Posterior cingulate gyrus (tissue), 11 donors: ENCODE measurements at places on chromosomes 5 and 9.

DNA sequence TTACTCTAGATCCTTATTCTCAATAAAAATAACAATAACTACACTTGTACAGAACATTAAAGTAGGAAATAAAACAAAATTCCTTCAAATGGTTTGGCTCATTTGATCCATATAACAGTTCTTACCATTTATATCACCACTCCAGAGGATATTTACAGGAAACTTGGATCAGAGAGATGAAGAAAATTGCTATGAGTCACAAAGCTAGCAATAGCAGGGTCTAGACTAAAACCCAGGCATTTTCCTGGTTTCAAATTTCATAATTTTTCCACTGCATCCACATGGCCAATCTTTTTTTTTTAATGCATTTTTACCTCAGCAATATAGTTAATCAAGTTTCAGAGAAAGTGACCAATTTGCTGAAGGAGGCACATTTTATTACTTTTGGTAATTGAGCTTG lies 299.2 kb downstream of the ELAVL2 start:
- no peak for DNase-seq

DNA sequence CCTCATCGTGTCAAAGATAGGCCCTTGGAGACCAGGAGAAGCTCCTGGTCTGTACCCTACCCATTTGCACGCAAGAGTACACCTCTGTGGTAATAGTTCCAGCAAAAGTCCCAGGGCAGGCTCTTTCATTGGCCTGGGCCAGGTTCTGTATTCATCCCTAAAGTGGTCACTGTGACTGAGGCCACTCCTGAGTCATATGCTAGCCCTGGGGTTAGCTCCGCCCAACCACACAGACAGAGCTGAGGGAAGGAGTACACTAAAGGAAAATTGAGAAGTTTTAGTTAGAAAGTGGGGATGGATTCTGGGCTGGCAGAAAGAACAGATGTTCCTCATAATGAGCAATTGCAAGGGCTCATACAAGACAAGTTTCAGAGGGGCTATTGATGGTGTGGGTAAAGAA lies 206.7 kb downstream of the ARHGAP26 start:
- DNase-seq, result no peak

DNA sequence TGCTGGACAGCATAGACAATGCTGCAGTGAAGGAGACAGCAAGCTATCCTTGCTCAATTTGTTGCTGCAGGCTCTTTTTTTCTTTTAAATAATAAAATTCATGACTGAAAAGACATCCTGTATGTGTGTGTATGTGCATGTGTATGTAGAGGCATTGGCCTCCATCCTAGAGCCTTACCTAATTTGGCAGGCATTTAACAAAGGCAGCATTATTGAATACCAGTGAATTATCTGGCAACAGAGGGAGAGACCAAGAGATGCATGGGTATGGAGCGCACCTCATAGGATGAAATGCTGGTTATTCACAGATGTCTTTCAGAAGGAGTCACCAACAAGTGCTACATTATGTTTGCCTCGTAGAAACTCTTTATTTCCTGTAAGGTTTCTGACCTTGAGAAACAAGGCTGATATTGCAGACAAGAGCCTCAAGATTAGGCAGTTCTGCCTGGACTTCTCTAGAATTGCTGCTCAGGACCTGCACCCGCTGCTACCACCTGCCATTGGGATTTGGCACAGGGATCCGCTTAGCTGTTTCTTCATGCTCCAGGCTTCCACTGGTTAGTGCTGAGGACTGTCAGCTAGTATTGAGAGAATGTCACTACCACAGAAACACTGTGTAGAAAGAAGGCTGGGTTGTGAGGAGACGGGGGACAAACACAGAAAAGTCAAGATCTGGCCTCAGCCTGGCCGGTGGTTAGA lies 247.7 kb upstream of the RFX3 start:
- no peak for DNase-seq

GRCh38 chr9:81841333-81841732 lies 86.9 kb upstream of the SPATA31D4 start:
- no peak for DNase-seq
